ENCODE measurements at places on chromosomes 4 and X. TPM values are rescaled to one million over a fixed set of nuclear protein-coding genes. Genes with fewer than 3 reads are reported as not detected.

CITED1 gene
- total RNA-seq: not detected

PABPC5 gene
- 1.3 TPM for total RNA-seq

TMPRSS11D gene
- total RNA-seq: not detected

MAGEA2 gene
- not detected for total RNA-seq

SMIM43 gene
- total RNA-seq: 0.07 TPM

ASB9 gene
- total RNA-seq: 9.6 TPM

CLDN24 gene
- not detected for total RNA-seq

STPG2 gene
- total RNA-seq: not detected

NUP62CL gene
- total RNA-seq: 14.8 TPM

SLC39A8 gene
- 18.9 TPM for total RNA-seq

PDCL2 gene
- total RNA-seq: not detected

PAGE5 gene
- total RNA-seq: not detected

TRPC5OS gene
- total RNA-seq: not detected

EDA gene
- total RNA-seq: 1.6 TPM

ZNF157 gene
- total RNA-seq: 0.07 TPM

FAM156A gene
- 5.0 TPM for total RNA-seq

ZXDB gene
- total RNA-seq: 5.2 TPM

PITX2 gene
- total RNA-seq: 1.0 TPM

BEND2 gene
- total RNA-seq: not detected

LUZP4 gene
- not detected for total RNA-seq

S100P gene
- total RNA-seq: 0.14 TPM

PTCHD1 gene
- total RNA-seq: not detected

PDHA2 gene
- not detected for total RNA-seq

RHOXF2 gene
- total RNA-seq: not detected

TEX28 gene
- total RNA-seq: not detected

ENPP6 gene
- total RNA-seq: not detected

SLC9B1 gene
- total RNA-seq: 1.1 TPM

FAM184B gene
- 0.17 TPM for total RNA-seq

LRCH2 gene
- 0.75 TPM for total RNA-seq

WDR44 gene
- 8.1 TPM for total RNA-seq

COX7B gene
- 410 TPM for total RNA-seq

SULT1E1 gene
- not detected for total RNA-seq

CTAG1B gene
- not detected for total RNA-seq

LPAR4 gene
- 0.52 TPM for total RNA-seq

GPC3 gene
- total RNA-seq: 3.3 TPM

ERVMER34-1 gene
- total RNA-seq: 6.5 TPM

GRXCR1 gene
- not detected for total RNA-seq

CXCL5 gene
- total RNA-seq: 32.3 TPM

H2BW2 gene
- total RNA-seq: not detected

IL2 gene
- total RNA-seq: not detected

YY2 gene
- 1.2 TPM for total RNA-seq

UCP1 gene
- total RNA-seq: not detected

QRFPR gene
- 0.51 TPM for total RNA-seq

ATP5ME gene
- total RNA-seq: 138 TPM

ADGRA3 gene
- total RNA-seq: 35.3 TPM

ERAS gene
- not detected for total RNA-seq

LRIT3 gene
- under 0.01 TPM for total RNA-seq

EDNRA gene
- total RNA-seq: 3.9 TPM

PASD1 gene
- not detected for total RNA-seq

SMIM10 gene
- 5.5 TPM for total RNA-seq

RNF150 gene
- total RNA-seq: 0.69 TPM

TSPAN7 gene
- 0.29 TPM for total RNA-seq

IQCM gene
- total RNA-seq: not detected

CCDC110 gene
- total RNA-seq: 0.07 TPM

MAGEA8 gene
- not detected for total RNA-seq

Data from epithelial cell of proximal tubule (primary cell).